ENCODE measurements at places on chromosomes 2 and 18.

DNA sequence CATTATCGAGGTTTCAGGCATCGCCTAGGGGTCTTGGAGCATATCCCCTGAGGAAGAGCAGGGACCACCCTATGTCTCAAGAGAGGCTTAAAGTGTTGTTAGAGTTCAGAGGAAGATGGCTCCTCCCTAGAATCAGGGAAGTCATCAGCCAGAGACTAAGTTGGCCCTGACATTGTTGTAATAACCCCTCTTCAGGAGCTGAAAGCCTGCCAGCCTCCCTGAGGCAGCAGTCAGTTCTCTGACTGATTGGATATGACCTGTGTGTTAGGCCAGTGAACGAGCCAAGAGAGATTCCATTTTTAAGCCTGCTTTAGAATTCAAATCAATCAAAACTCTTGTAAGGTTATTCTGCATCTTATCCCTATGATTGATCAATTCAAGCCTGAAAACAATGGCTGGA, 34.9 kb downstream of the ARHGAP28 start:
- no peak for DNase-seq

DNA sequence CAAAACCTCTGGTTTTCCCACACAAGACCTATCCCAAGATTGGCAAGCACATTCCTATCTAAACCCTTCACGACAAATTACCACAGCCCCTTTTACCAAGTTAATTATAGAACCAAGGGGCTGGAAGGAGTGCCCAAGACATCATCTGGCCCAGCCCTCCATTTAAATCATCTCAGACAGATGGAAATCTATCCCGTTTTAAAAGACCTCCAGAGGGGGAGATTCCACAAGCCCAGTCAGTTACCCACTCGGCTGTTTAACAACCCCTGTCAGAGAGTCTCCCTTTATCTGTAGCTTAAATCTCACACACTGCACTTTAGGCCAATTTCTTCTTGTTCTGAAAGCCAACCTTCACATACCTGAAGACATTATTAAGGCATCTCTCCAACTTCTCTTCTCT, 179.1 kb upstream of the MEIS1 start:
- DNase-seq, result no peak

DNA sequence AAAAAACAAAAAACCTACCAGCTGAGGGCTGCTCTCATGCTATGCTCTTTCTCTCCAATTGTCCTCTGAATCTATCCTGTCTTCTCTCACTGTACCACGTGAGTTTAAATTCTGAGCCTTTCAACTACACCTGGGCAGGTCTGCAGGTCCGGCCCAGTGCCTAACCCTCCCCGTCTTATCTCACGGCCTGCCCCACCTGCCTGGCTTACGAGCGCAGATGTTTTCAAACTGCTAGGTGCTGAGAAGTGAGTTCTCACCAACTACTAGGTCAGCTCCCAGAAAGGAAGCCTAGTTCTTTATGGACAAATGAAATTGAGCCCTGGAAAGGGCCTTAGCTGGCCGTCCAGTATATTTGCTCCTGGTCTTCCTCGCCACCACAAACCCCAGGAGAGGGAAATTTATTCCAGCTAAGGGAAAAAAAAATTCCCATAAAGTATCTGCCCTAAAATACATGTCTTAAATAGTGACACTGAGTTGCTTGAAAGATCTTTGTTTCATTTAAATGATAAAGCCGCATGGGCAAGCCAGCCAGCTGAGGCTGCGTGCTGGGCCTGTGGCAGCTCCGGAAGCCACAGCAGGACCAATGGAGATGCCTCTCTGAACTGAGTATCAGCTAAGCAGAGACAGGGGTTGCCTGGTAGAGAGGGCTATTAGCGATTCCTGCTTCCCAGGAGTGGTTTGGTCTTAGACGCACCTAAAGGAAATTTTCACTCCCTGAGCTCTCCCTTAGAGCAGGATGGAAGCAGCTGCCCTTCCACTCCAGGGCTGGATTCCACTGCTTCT, 92.5 kb upstream of the NCK2 start:
- no peak for DNase-seq

- DNase-seq, result no peak
Measured at GRCh38 chr2:106800976-106801655, 84.9 kb downstream of the ST6GAL2 start.

- DNase-seq, result no peak
Measured at GRCh38 chr2:179893616-179894015, 32.2 kb upstream of the ZNF385B start.

DNA sequence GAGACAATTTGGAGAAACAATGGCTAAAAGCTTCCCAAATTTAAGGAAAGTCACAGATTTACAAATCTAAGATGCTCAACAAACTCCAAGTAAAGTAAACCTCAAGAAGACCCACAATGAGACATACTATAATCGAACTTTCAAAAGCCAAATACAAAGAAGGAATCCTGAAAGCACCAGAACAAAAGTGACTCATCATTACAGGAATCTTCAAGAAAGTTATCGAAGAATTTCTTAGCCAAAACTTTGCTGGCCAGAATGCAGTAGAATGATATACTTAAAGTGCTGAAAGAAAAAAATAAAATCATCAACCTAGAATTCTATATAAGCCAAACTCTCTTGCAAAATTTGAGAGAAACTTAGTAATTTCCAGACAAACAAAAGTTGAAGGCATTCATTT, 106.5 kb upstream of the TMEM200C start:
- no peak for DNase-seq

DNA sequence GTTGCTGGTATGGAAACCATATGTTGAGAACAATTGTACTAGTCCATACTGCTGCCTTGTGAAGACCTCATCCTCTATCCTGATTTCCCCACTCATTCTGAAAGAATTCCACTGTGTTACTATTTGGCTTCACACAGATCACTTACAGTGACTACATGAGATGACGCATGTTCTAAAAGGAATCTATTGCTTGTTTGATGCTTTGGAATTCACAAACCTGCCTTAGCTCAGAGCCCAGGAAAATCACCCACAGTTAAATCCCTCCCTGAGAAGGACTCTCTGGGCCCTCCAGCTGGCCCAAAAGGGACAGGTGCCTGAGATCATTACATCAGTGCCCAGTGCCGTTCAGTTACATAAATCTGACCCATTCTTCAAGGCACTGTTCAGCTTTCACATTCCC, 45.3 kb downstream of the KLHL29 start:
- no peak for DNase-seq

Measured in left ventricle myocardium inferior (tissue), 1 donor.